Ureter (tissue), 1 donor: ENCODE measurements at places on chromosomes 11 and 22. TPM values are rescaled to one million over a fixed set of nuclear protein-coding genes. Genes with fewer than 3 reads are reported as not detected.
A peak's percentile ranks its signal among the peaks of the same experiment; 100 is the strongest.

DNA sequence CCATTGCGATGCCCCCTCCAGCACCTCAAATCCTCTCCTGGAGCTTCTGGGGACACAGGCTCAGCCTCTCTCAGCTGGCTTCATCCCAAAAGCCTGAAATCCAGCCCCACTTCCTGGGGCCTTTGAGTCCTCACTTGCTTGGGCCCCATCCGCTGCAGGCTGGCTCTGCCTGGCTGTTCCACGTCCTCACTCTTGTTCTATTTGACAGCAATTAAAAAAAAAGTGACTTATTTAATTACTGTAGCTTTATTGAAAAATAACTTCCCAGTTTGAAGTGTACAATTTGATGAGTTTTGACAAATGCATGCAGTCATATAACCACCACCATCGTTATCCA lies 27.2 kb downstream of the PARVG start:
- no peak for DNase-seq

SAA4 gene
- total RNA-seq, result not detected

GRCh38 chr22:49377306-49377705 lies 450.4 kb downstream of the BRD1 start:
- peak; percentile 13 for DNase-seq

GRCh38 chr11:65488273-65489034 lies 10.4 kb upstream of the MALAT1 start:
- no peak for DNase-seq

- no peak for DNase-seq
These were observed 13.3 kb downstream of the NNMT start for GRCh38 chr11:114309517-114309916.

DNA sequence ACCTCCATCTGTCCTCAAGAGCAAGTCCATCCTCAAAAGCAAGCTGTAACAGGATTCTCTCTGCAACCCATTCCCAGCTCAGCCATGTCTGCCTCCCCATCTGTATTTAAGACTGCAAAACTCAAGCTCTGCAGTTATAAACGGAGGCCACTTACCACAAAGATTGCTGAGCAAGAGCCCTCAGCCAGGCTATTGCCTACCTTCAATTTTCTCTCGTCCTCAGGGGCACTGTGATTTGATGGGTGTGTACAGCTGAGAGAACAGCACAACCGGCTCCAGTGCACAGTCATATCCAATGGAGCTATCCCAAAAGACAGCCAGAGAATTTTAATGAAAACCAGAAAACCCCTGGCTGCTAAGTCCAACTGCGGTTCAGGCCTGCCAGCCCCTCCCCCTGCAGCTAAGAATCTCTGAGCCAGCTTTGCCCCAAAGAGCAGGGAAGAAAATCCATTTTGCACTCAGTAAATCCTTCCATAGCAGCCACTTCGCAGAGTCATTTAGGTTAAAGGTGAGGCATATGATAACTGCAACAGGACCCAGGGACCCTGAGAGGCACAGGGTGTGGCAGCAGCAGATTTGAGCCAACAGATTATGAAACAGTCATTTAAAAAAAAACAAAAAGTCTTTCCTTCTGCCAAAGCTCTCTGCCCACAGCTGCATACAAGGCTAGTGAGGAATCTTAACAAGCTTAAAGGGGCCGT lies 37.6 kb downstream of the RAB30 start:
- no peak for DNase-seq

GRCh38 chr22:46732513-46732912 lies 5.5 kb downstream of the CERK start:
- no peak for DNase-seq

GRCh38 chr22:36981247-36981775 lies 37.9 kb downstream of the TST start:
- no peak for DNase-seq

UBQLN3 gene
- 0.70 TPM for total RNA-seq

DNA sequence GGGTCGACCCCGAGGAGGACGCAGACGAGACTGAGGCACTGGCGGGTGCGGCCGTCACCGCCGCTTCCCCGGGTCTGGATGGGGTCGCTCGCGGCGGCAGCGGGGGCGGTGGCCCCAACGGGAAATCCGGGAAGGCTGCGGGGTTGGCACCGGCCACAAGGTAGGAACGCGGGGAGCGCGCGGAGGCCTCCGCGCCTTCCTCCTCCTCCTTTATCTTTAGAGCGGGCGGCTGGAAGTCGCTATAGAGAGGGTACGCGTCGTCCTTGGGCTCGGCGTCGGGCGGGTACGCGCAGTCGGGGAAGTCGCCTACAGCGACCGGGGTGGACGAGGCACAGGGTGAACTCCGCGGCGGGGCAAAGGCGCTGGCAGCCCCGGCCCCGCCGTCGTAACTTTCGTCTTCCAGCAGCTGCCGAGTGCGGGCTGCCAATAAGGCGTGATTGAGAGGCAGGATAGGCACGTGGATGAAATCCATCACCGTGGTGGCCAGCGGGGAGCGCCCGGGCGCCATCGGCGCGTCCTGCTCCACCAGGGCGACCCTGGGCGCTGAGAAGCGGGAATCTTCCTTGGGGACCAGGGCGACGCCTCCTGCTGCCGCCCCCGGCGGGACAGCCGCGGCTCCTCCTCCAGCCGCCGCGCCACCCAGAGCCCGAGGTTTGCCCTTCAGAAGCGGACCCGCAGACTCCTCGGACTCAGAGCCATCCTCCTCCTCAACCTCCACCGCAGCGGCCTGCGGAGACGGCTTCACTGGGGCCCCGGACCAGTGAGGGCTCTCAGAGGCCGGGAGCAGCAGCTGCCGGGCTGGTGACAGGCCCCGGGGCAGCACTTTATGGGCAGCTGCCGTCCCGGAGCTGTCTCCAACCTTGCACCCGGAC lies 1.7 kb downstream of the PGR start:
- peak; percentile 42 for DNase-seq

DNA sequence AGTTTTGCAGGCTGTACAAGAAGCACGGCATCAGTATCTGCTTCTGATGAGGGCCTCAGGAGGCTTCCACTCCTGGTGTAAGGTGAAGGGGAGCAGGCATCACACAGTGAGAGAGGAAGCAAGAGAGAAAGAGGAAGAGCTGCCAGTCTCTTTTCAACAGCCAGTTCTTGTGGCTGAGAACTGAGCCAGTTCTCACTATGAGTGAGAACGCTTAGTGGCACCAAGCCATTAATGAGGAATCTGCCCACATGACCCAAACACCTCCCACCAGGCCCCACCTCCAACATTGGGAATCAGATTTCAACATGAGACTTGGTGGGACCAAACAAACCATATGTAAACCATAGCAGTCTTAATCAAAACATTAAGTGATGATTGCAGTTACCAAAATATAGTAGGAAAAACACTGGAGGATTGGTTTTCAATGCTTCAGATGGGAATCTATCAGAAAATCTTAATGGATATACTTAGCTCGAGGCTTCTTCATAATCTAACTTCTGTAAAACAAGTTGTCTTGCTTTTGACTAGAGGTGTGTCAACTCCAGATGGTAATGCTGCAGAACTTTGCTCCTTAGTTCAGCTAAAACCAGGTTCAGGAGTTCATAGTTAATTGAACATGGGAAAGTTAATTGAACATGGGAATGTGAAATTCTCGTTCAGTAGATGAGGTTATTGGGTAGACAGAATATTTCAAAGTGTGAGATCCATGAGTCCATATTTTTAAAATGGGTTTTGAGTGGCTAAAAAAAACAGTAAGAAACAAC lies 12.2 kb downstream of the FAR1 start:
- DNase-seq, result no peak

GRCh38 chr11:119298726-119299125 lies 18.2 kb downstream of the MCAM start:
- no peak for DNase-seq

P2RX6 gene
- 5.7 TPM for total RNA-seq

- no peak for DNase-seq
These were observed 12.6 kb downstream of the PRSS23 start for GRCh38 chr11:86812981-86813380.

DNA sequence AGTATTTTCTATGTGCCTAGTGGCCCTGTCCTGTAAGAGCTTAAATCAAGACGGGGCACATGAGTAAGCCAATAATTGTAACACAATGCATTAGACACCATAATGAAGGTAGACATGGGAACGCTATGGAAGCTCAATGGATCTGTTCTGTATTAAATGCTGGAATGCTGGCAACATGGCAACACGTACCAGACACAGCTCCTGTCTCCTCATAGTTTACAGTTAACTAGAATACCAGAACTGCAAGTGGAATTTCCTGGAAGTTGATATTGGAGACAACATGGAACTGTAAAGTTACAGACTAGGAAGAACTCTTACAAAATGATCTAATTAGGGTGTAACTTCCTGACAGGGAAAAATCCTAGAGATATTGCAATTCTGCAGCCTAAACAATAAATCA lies 12.4 kb downstream of the P4HA3 start:
- no peak for DNase-seq

- DNase-seq, result no peak
These were observed 97.1 kb downstream of the KCNQ1 start for GRCh38 chr11:2541881-2542361.

RTN3 gene
- total RNA-seq, result 67.3 TPM

CELSR1 gene
- 44.0 TPM for total RNA-seq

GRCh38 chr11:118705791-118706545 lies 26.5 kb upstream of the TREH start:
- DNase-seq, result no peak

- no peak for DNase-seq
These were observed 26.3 kb downstream of the PRDM10 start for GRCh38 chr11:129976328-129976727.

GRCh38 chr11:46278387-46279125 lies 1.1 kb downstream of the CREB3L1 start:
- DNase-seq, result peak; percentile 76
